ENCODE measurements at places on chromosomes 1 and 21.

DNA sequence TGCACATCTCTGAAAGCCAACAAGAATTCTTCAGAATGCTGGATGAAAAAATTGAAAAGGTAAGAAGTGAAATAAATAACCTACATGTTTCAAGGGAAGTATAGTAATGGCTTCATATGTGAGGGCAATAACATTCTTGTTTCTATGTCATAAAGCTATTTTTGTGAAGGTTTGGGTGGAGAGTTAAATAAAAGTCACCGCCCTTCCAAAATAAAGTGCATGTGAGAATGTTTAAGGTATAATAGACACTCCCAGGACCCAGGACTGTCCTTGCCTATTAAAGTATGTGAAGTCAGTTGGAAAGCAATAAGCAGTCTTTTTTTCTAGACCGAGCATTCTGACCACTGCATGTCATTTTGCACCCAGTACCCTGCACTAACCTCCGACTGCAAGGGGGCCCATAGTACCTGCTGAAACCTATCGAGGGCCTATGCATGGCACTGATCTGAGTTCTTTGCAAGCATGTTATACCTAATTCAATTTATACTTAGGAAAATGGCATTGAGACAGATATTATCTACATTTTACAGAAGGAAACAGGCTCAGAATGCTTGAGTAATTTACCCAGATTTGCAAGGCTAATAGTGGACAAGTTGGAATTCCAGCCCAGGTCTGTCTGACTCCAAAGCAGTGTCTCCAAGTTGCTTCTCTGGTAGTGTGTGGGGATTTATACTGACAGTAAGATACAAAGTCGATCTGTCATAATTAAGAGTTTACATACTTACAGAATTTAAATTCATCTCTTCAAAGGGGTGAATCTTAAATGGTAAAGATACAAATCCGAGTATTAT, 156.1 kb downstream of the EDEM3 start:
- DNase-seq, result no peak

DNA sequence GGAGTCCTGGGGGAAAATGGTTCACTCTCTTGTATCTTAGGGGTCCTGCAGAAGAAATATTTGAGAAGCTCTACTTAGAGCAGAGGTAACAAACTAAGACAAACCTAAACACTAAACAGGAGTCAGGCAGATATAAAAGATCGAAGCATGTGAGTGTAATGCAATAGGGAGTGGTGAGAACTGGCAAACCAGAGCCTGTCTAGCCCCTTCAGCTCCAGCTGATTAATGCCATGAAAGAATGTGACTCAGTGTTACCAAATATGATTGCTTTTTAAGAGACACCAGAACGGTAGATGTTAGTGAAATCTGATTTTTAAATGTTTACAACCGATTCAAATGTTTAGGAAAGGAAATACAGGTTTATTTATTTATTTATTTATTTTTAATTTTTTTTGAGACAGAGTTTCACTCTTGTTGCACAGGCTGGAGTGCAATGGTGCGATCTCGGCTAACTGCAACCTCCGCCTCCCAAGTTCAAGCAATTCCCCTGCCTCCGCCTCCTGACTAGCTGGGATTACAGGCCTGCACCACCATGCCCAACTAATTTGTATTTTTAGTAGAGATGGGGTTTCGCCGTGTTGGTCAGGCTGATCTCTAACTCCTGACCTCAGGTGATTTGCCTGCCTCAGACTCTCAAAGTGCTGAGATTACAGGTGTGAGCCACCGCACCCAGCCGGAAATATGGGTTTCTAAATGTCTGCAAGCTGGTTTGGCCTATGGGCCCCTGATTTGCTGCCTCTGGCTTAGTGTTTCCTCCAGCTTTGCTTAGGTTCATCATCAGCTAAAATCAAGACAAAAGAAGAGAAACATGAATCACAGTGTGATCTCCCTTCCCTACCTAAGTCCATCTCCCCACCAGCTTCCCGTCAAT, 12.2 kb downstream of the TXNIP start:
- DNase-seq, result no peak

DNA sequence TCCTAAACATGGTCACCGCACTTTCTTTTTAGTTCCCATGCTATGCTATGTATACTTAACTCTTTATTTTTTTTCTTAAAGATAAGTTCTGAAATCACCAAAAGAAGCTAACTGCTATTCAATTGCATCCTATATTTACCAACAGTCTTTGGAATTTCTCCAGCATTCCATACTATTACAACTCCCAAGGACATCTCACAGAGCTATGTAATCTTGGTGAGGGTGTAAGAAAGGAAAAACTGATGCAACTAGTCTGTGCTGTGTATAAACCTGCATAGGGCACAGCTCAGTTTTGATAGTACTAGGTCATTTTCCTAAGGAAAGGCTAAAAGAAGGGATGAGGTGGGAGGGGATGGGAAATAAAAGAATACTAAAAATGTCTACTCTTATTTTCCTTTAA, 78.0 kb downstream of the PTPN14 start:
- DNase-seq, result no peak

DNA sequence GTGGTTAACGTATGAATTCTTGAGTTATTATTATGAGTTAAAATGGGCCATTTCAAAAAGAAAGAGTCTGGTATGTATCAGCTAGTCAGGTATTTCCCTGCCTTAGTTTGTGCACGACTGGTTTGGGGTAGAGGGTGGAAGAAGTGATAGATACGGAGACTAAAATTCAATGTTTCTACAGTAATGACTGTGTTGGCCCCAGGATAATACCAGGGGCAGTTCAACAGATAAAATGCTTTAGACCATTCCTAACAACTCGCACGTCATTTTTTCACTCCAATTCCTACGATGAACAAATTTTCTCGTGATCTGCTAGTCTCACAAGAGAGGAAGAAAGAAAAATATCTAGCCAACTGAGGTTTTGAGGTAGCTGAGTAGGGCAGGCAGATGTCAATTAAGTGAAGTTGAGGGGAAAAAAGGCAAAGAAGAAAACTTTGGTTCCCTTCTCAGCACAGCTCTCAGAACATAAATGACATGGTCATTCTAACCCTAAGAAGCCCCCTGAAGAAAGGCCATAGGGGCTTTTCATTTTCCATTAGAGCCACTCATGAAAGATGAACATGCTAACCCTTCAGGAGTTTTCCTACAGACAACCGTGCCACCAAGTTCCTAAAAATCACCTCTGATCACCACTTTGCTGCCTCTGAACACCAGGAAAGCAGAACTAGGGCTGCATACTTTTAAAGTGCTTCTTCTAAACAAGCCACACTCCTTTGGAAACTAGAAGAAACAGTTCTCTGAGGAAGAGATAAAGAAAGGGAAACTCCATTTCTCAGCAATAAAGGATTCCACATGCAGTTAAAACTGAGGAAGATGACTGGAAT, 5.6 kb downstream of the MCOLN2 start:
- no peak for DNase-seq

GRCh38 chr1:78255846-78256245, 210.1 kb downstream of the GIPC2 start:
- no peak for DNase-seq

DNA sequence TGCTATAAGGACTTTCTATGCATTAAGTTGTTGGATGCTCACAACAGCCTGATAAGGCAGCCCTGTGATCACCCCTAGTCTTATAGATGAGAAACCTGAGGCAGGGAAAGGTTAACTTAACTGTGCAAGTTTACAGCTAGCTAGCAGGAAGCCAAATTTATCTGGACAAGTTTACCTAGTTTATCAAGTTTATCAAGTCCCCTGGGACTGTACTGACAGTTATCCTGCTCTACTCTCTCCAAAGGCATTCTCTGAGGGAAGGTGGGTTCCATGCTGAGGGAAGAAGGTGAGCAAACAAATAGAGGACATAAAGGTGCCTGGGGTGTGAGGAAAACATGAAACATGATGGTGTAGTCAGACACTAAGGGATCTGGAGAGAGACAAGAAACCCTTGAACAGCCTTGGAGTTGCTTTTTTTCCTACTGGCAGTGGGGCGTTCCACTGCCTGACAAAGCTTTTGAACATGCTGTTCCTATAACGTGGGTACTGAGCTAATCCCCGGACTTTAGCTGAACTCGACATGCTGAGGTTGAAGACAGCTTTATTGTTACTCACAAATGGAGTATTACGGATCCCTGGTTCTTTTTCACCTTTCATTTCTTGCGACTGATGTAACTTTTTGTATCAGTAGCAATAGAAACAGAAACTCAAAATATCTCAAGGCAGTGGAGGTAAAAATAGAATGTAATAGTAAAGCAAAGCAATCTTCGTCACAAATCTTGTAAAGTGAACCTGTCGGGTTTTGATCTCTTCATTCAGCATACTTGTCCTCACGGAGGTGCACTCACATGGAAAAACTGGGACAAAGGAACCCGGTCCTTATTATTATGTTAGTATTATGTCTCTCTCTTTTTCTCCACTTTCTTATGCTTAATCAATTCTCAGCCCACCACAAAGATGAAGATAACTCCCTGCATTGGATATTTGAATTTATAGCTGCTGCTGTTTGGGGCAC, 42.4 kb upstream of the ESRRG start:
- DNase-seq, result no peak

GRCh38 chr1:86155051-86155806, 1.3 kb downstream of the COL24A1 start:
- peak; percentile 42 for DNase-seq

DNA sequence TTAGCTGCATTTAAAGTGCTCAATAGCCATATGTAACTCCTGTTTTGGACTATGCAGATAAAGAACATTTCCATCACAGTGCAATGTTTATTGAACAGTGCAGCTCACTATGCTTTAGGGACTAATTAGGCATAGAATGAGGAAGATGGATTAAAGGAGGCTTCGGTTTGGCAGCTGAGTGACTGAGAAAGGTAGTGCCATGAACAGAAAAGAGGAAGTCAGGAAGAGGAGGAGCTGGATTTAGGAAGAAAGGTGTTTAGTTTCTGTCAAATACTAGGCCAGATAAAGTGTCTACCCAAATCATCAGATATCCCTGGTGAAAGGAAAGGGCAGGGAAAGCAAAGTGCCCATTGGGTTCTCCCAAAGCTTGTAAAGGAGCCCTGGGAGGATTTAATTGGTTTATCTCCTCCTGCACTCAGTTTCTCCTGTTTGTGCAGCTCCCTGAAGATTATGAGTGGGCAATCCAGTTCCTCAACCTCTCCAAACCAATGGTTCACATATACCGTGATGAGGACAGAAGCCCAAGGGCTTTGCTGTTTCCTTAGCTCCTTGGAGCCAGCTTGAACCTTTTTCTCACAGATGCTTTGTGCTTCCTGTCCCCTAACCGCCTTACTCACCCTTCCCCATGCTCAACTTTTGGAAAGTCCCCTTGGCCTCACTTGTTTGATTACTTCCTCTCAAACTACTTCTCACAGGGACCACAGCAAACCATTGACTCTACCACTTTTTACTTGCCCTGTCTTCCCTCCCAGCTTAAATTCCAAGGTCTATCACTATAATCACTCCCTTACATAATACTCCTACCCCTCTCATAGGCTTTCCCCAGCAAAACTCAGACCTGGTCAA, 3.5 kb upstream of the RAP1A start:
- no peak for DNase-seq

GRCh38 chr21:46317710-46318463, 5.8 kb downstream of the C21orf58 start:
- peak; percentile 33 for DNase-seq

Data from kidney (tissue), 22 donors.